Kidney (tissue), 22 donors: ENCODE measurements at places on chromosomes 12 and 14. TPM values are rescaled to one million over a fixed set of nuclear protein-coding genes. Genes with fewer than 3 reads are reported as not detected.

INSM2 gene
- polyA plus RNA-seq = not detected

DNAJC22 gene
- polyA plus RNA-seq = 15.1 TPM

FOXN4 gene
- polyA plus RNA-seq = 0.82 TPM

LMNTD1 gene
- not detected for polyA plus RNA-seq

CARMIL3 gene
- 1.5 TPM for polyA plus RNA-seq

EXD2 gene
- 13.7 TPM for polyA plus RNA-seq

SPIC gene
- polyA plus RNA-seq = not detected

GNB3 gene
- 1.4 TPM for polyA plus RNA-seq
